ENCODE measurements at places on chromosomes 16 and 17.
A peak's percentile ranks its signal among the peaks of the same experiment; 100 is the strongest.

- DNase-seq: no peak
These were observed 4.3 kb downstream of the ZNF629 start for GRCh38 chr16:30782486-30783279.

- DNase-seq: peak; percentile 54
These were observed 41.8 kb upstream of the AMZ2 start for GRCh38 chr17:68205808-68206720.

DNA sequence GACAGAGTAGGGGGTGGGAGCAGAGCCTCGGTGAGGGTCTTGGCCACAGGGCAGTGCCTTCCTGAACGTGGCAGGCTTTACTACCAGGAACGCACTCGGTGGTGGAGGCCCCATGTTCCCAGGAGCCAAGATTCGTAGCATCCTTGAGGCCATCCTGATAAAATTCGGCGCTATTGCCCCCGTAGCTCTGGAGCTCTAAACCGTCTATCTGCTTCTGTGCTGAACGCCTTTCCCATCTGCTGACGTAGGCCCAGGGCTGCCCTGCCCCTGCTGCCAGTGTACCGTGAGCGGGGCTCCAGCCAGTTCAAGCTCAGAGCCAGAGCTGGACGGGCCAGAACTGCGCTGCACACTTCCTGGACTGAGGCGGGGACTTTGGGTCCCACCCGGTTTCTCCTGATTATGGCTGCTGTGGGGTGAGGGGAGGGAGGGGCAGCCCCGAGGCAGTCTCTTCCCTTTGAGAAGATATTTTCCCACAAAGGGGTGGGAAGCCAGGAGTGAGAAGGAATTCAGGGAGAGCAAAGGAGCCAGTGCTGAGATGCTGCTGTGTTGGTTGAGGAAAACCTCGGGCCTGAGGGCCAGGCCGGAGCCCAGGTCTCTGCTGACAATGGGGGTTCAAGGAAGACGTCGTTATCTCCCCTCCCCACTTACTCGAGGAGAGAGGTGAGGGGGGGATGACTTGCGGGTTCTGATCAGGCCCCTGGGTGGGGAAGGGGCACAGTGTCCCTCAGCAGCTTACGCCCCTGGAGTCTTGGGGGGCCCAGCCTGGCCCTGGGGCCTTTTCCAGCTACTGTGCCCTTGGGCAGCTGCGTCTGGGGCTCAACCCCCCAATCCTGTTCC is 29.4 kb downstream of the OR1D5 start:
- no peak for DNase-seq

GRCh38 chr16:63183743-63184142 is 1147.5 kb upstream of the CDH8 start:
- no peak for DNase-seq

DNA sequence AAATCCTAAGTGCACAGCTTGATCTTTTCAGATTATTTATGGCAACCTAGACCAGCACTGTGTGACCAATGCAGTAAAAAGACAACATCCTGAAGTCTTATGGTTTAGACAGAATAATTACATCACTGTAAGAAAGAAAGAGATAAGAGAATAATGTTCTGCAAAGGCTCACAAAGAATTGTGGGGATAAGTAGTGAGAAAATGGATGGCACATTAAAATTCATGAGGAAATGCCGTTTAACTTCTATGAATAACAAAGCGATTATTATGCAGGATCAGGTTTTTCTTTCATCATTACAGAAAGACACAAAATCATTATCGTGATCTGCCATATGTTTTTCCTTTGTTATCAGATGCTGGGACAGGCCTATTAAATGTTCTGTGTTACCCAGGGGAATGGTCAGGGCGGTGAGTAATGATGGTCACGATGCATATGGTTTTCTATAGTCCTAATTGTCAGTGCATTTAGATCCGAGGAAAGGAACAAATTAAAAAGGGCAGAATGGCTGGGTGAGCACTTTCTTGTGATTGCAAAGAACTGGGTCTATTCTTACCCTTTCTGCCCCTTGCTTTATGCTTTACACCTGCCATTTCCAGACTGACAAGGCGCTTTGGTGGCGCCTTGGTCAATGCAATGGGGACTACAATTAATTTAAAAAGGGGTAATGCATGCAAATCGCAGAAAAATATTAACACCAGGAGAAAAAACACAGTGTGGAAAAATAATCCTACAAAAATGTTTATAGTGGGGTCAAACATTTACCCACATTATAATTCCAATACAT is 18.1 kb upstream of the DHX40 start:
- no peak for DNase-seq

DNA sequence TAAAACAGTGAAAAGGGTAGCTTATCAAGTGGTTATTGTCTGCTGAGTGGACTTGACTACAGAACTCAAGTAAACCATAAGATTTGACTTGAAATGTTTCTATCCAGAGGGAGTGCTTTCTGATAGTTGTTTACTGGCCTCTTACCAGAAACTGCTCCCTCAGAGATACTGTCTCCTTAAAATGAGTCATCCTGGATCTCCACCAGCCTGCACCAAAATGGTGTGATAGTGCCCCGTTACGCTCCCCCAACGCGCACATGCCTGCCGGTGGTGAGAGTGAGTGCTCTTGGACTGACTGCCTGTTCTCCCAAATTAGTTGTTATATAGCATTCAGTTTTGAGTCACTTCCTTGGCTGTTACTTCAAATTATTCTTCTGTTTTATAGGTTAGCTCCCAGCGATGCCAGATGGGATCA is 22.9 kb downstream of the PRCD start:
- DNase-seq: no peak

GRCh38 chr17:32445971-32446370 is 1.7 kb downstream of the PSMD11 start:
- DNase-seq: no peak

GRCh38 chr16:20359997-20360396 is 7.5 kb upstream of the UMOD start:
- peak; percentile 22 for DNase-seq

- peak; percentile 97 for DNase-seq
These were observed at the start of gene EZH1 for GRCh38 chr17:42744806-42745617. EZH1 (minus strand) TSS chr17:42745040; CDS start chr17:42728941, 16,099 bp downstream.

- no peak for DNase-seq
These were observed 19.5 kb downstream of the GP2 start for GRCh38 chr16:20307791-20308190.

- DNase-seq: no peak
These were observed 5.1 kb downstream of the CCL18 start for GRCh38 chr17:36069136-36069535.

DNA sequence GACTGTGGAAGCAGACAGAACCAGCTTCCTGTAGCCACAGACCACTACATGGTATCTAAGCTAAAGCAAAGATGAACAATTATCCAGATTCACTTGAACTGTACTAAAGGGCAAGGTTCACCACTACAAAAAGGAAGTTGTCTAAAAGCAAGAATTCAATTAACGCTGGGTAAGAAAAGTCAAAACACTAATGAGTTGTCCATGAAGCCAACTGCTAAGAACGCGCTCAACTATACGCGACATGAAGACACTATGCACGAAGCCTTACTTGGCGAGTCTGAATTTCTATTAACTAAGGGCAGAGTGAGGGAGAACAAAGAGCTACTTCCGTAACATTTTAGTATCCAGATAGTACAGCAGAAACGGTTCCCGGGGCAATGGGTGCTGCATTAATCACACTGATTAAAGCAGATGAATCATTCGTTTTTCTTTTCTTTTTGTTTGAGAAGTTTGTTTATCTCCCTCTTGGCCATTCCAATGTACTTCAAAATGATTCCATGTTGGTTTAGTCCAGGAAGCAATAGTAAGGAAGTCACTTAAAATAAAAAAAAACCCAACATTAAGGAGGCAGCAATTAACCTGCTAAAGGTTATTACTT is 2.8 kb upstream of the RPS15A start:
- no peak for DNase-seq

DNA sequence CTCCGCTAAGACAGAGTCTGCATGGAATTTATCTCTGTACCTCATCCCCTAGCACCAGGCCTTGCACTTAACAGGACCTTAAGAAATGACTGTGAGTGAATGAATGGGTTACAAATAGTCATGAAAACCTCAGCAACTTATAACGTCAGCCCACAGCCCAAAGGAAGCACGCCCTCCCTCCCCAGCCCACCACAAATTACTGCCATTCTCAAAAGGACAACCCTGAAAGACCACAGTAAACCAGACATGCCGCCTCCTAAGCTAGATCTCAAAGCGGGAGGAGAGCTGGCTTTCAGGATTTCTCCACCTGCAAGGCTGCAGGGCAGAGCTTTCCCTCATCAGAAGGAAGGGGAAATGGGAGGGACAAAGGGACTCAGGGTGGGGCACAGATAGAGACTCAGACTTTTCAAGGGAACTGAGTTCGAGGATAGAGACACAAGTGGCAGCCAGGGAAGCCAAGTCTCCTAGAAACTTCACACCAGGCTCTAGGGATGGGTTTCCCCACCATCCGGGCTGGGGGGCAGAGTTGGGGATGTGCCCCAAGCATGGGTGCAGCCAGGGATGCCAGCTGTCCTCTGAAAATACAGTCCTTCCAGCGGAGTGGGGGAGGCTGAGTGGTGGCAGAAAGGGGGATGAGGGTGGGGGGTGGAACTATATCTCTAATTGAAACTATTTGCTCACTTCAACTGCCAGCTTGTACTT is 56.7 kb downstream of the PLXDC1 start:
- DNase-seq: no peak

GRCh38 chr17:56009795-56010651 is 143.3 kb upstream of the ANKFN1 start:
- DNase-seq: no peak

DNA sequence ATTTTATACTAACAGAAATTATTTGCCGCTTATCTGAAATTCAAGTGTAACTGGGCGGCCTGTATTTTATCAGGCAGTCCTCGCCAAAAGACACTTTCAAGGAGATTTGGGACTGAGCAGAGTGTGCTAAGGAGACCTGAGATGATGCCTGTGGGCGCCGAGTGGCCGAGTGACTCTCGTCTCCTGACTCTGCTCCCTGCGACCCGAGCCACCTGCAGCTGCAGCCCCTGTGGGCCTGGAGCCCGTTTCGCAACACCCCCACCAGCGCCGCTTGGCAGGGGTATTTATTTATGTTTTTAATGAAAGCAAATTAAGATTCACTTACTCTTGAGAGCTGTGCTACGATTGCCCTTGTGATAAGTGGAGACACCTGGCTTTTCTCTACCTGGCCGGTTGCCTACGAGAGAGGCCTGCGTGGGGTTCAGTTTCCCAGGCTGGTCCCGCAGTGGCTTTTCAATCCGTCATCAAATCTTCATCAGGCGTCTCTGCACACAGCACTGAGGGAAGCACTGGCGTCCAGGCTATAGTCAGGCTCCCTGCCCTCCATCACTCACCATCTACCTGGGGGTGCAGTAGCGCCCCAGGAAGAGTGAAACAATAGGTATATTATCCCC is 124.0 kb downstream of the SEC14L1 start:
- DNase-seq: no peak

DNA sequence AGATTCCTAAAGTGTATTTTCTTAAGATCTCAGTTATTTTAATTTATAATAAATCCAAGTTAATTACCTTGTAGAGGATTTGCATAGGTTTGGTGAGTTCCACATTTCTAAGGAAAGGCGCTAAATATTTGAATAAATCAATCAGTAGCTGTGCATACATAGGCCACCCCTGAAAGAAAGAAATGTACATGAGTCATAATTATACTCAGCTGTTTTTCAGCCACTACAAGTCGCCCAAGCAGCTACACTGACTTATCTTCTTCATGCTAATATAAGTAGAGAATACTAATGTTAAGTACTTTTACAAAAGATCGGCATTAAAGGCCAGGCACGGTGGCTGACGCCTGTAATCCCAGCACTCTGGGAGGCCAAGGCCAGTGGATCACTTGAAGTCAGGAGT is 14.9 kb downstream of the SETD6 start:
- DNase-seq: no peak

GRCh38 chr17:68564415-68565111 is 36.6 kb downstream of the FAM20A start:
- DNase-seq: no peak

- no peak for DNase-seq
These were observed 358 bp downstream of the CHRNE start for GRCh38 chr17:4902540-4902939.

DNA sequence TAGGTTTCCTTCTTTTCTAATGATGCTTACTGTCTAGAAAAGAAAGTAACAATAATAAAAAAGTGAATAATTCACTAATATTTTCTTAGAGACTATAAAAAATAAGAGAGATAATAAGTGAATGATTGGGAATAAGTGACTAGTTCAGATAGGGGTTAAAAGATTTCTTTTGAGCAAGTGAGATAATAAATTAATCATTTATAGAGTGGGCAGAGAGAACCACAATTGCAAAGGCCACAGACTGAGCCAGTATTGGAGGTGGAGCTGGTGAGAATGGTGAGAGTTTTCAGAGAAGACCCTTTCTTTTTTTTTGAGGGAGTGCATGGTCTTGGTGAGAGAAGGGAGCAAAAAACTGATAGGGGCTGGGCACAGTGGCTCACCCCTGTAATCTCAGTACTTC is 159.1 kb upstream of the SALL1 start:
- DNase-seq: no peak
